IMR-90 (cell line): ENCODE measurements at places on chromosomes 5 and 9. TPM values are rescaled to one million over a fixed set of nuclear protein-coding genes. Genes with fewer than 3 reads are reported as not detected.

The ZNF354B gene
- 5.0 TPM in 2 replicates for total RNA-seq

The TAF11L10 gene
- total RNA-seq: not detected in 2 replicates

The PCDHA4 gene
- total RNA-seq: under 0.01 and 0.28 TPM in 2 replicates

The TTF1 gene
- total RNA-seq: 6.5 and 11.1 TPM in 2 replicates

GRCh38 chr5:134101686-134102439 lies 12.6 kb upstream of the TCF7 start:
- H3K27me3 ChIP-seq: peaks cover 11% of the 10 kb centered on the region
- peaks cover 4% of the 10 kb centered on the region for H3K4me1 ChIP-seq
- no peak overlapping the region for H3K4me3 ChIP-seq
- no peaks in the 10 kb centered on the region for H3K36me3 ChIP-seq
- no peak overlapping the region for H3K27ac ChIP-seq
- DNase-seq: no peak

GRCh38 chr5:81363093-81363871 lies 30.7 kb downstream of the ACOT12 start:
- DNase-seq: no peak
- H3K36me3 ChIP-seq: no peaks in the 10 kb centered on the region
- H3K4me1 ChIP-seq: no peaks in the 10 kb centered on the region
- no peaks in the 10 kb centered on the region for H3K27me3 ChIP-seq
- no peak overlapping the region for H3K4me3 ChIP-seq
- no peak overlapping the region for H3K27ac ChIP-seq

GRCh38 chr5:177372034-177372896 lies 12.0 kb upstream of the SLC34A1 start:
- peaks cover 6% of the 10 kb centered on the region; the same call in 1 of the 2 replicates for H3K4me1 ChIP-seq
- H3K4me3 ChIP-seq: no peak overlapping the region
- peaks cover 6% of the 10 kb centered on the region; the same call in 1 of the 2 replicates for H3K27me3 ChIP-seq
- no peak overlapping the region for H3K27ac ChIP-seq
- H3K36me3 ChIP-seq: no peaks in the 10 kb centered on the region
- DNase-seq: no peak
